ENCODE measurements at places on chromosomes 6 and 20. TPM values are rescaled to one million over a fixed set of nuclear protein-coding genes. Genes with fewer than 3 reads are reported as not detected.

- no peak for DNase-seq
These were observed 63.6 kb upstream of the KIF25 start for GRCh38 chr6:167933847-167934246.

- DNase-seq = no peak
These were observed 30.8 kb upstream of the SYNCRIP start for GRCh38 chr6:85673198-85674139.

DNA sequence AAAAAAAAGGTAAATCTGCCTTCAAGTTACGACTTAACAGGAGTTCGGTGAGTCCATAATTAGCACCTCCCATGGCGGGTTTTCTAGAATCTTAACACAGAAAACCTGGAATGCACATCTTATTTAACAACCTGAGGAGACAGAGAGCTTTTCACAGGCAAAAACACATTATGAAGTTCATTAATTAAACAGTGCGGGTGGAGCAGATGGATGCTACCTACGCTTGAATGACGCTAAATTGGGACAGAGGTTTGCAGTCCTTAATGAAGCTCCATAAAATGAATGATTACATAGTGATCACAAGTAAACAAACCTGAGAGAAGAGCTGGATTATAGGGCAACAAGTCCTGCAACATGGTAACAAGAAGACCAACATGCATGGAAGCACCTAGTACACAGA, 81.0 kb downstream of the INSM1 start:
- DNase-seq = no peak

TRIM31 gene
- total RNA-seq = not detected

GRCh38 chr6:135451617-135452190, 45.8 kb downstream of the AHI1 start:
- peak; percentile 22 for DNase-seq

DNA sequence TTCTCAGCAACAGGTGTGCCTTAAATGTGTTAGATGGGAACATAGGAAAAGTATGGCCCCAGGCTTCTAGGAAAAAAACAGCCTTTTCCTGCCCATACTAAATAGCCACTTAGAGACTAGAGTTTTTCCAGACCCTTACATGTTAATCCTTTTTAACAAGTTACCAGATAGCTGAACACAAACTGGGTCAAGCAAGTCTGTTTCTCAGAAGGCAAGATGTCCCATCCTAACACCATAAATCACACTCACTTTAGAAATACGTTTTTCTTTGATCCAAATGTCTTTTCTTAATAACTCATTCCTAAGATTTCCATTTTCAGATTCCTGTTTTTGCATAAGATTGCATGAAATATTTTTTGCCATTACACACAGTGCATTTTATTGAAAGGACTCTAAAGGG, 241.3 kb downstream of the KCNQ5 start:
- no peak for DNase-seq

GRCh38 chr6:154343473-154344308, 12.9 kb downstream of the IPCEF1 start:
- peak; percentile 24 for DNase-seq

GRCh38 chr6:63272397-63272796, 47.4 kb downstream of the LGSN start:
- peak; percentile 27 for DNase-seq

DNA sequence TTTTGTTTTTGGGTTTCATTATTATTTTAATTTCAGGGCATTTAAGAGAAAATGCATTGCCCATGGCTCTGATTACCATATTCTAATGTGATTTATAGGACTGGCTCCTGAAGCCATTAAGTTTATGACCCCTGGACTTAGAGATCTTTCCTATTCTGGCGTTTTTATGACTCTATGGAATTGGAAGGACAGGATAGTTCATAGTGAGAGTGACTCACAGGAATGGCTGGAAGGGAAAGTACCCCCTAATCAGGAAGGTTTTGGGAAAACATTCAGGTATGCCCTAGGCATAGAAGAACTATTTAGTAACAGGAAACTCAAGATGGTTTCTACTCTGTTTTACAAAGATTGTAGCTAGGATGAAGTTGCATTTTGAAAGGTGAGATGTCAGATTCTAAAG, 108.6 kb upstream of the SLC2A12 start:
- no peak for DNase-seq

- no peak for DNase-seq
These were observed 18.2 kb downstream of the NCOA5 start for GRCh38 chr20:46071573-46071972.

ABT1 gene
- 26.7 TPM for total RNA-seq

SCGN gene
- not detected for total RNA-seq

- peak; percentile 1 for DNase-seq
These were observed 36.3 kb downstream of the FAM50B start for GRCh38 chr6:3885262-3886036.

DNA sequence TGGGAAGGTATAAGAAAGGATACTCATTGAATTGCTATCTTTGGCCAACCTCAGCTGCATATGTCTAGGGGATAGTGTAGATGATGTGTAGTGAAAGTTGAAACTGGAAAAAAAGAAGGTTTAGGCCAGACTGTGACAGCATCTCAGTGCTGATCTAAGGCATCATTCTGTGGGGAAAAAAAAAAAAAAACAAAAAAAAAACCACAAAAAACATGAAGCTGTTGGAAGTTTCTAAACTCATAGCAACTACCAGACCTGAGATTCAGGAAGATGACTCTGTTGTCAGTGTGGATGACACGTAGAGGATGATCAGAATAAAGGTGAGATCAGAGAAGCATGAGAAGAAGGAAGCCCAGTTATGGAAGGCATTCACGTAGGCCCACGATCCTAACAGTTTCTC, 100.8 kb upstream of the CNKSR3 start:
- no peak for DNase-seq

GRCh38 chr6:159693894-159694545, 979 bp upstream of the SOD2 start:
- DNase-seq = no peak

GRCh38 chr6:15993716-15994228, 135.1 kb upstream of the MYLIP start:
- DNase-seq = no peak

DNA sequence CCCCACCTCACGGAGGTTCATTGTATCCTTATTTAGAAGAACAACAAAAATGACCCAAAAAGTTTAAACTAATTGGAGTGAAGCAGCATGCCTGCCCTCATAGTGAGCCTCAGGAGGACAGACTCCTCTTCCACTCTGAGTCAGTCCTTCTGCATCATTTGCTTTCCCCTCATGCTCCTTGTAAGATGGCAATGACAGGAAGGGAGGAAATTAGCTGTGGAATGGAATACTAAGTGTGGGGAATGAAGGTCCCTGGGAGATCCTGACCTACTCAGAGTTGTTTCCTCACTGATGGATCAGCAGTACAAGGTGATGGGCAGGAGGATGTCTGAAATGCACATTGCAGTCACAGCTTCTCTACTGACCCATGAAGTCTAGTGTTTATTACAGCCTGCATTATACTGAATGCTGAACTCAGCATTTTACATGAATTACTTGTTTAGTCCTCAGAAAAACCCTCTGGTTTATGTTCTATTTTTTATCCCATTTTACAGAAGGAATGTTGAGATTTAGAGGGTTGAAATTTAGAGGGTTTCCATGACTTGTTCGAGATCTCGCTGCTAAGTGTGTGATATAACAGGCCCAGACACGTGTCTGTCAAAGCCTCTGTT, 212.0 kb upstream of the PCSK2 start:
- DNase-seq = no peak

- DNase-seq = peak; percentile 19
These were observed 140.4 kb downstream of the IMPG1 start for GRCh38 chr6:75932067-75932466.

ERGIC3 gene
- 229 TPM for total RNA-seq

- no peak for DNase-seq
These were observed 125.1 kb downstream of the PRND start for GRCh38 chr20:4846821-4847220.

- DNase-seq = no peak
These were observed 108.2 kb upstream of the SALL4 start for GRCh38 chr20:51910321-51911050.

DLL1 gene
- 5.3 TPM for total RNA-seq

DNA sequence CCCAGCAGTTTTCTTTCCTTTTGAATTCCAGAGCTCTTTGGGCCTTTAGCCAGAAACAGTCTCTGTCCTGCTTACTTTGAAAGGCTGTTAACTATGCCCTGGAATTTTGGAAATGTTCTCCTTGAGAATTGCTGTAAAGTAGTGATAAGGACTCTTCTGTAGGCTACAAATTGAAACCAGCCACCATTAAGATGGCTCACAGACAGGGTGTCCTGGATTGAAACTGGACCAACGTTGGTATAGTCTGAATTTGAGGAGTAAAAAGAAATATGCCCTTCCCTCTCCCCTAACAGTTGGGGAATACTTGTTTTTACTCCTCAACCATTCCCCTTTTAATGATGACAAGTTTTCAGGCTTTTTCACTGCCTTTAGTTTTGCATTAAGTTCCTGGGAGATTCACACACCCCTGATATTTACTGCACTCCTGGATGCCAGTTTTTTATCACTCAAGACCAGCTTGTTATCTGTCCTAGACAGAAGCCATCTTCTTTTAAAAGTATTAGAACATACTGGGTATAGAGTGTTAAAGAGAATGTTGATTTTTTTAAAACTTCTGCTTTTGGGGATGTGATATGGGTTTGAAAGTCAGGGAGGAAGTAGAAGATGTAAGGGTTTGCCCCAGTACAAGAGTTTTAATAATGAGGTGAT, 21.9 kb downstream of the TOP1 start:
- no peak for DNase-seq

LY6G6D gene
- not detected for total RNA-seq

SLC22A16 gene
- total RNA-seq = not detected

- DNase-seq = no peak
These were observed 200.5 kb downstream of the SMOC2 start for GRCh38 chr6:168641446-168641845.

- no peak for DNase-seq
These were observed 384.4 kb upstream of the JARID2 start for GRCh38 chr6:14861491-14861943.

PDE10A gene
- 0.37 TPM for total RNA-seq

DNA sequence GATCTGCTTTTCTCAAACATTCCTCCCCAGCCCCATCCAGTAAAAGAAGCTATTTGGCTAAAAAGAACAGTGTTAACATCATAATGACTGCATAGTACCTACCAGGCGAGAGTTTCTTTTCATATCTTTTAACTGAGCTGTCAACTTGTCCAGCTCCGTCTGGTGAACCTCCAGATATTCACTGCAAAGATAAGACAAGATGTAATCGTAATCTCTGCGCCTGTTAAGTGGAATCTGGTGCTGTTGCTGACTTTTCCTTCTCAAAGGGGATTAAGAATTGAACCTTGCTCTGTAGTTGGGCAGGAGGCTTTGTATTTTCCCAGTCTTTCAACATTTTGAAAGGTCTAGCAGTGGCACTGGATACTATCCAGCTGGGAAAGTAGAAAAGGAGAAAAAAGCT, 63.0 kb downstream of the RIPOR2 start:
- no peak for DNase-seq

DNA sequence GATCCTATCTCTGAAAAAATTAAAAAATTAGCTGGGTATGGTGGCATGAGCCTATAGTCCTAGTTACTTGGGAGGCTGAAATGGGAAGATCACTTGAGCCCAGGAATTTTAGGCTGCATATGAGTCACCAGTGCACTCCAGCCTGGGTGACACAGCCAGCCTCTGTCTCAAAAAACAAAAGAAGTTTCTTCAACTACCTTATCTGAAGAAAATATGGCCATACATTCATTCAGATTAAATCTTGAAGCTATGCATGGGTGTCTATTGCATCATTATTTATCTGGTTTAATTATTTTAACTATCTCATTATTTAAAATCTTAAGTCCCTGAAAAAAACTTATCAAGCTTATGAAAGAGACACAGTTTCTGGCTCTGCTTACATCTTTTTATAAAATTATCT, 204.1 kb downstream of the SIM1 start:
- DNase-seq = no peak

PACRG gene
- total RNA-seq = 0.71 TPM

SNAP25 gene
- total RNA-seq = 0.39 TPM

- no peak for DNase-seq
These were observed 160.5 kb downstream of the TFAP2B start for GRCh38 chr6:50979171-50979525.

- DNase-seq = no peak
These were observed 2.7 kb upstream of the MEI4 start for GRCh38 chr6:77650098-77650663.

DNA sequence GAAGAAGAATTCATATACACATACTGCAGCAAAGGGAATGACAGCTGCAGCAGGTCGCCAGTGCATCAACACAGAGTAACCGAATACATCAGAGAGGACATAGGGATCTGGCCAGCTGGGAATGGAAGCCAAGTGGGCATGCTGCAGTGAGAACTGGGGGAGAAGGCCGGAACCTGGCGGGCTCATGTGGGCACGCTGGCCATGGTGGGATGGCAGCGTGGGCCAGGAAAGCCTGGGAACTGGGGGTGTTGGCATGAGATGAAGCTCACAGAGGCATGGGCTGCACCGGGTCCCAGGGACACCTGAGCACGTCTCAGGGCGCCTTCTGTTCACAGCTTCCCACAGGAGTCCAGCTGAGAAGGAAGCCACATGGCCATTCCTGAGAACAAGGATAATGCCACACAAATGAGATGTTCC, 139.5 kb upstream of the AGPAT4 start:
- DNase-seq = no peak

BNIP5 gene
- total RNA-seq = not detected

GRM1 gene
- not detected for total RNA-seq

All from HCT116 (cell line).